ENCODE measurements at places on chromosomes 2 and 18.

GRCh38 chr2:204005940-204006721 is 69.6 kb downstream of the ICOS start:
- no peak for DNase-seq

- DNase-seq = no peak
Observed at GRCh38 chr2:238379096-238379810, 47.5 kb upstream of the ASB1 start.

- peak; percentile 60 for DNase-seq
Observed at GRCh38 chr2:120712180-120712681, 23.4 kb upstream of the GLI2 start.

- DNase-seq = no peak
Observed at GRCh38 chr2:123128951-123129350, 896.1 kb upstream of the CNTNAP5 start.
